ENCODE measurements at places on chromosomes 7 and 10. TPM values are rescaled to one million over a fixed set of nuclear protein-coding genes. Genes with fewer than 3 reads are reported as not detected.

- DNase-seq = no peak
Measured at GRCh38 chr7:21915140-21915539, 30.6 kb downstream of the CDCA7L start.

- DNase-seq = no peak
Measured at GRCh38 chr10:44575601-44576380, 190.9 kb upstream of the CXCL12 start.

The GJC3 gene
- total RNA-seq = 0.27 TPM

DNA sequence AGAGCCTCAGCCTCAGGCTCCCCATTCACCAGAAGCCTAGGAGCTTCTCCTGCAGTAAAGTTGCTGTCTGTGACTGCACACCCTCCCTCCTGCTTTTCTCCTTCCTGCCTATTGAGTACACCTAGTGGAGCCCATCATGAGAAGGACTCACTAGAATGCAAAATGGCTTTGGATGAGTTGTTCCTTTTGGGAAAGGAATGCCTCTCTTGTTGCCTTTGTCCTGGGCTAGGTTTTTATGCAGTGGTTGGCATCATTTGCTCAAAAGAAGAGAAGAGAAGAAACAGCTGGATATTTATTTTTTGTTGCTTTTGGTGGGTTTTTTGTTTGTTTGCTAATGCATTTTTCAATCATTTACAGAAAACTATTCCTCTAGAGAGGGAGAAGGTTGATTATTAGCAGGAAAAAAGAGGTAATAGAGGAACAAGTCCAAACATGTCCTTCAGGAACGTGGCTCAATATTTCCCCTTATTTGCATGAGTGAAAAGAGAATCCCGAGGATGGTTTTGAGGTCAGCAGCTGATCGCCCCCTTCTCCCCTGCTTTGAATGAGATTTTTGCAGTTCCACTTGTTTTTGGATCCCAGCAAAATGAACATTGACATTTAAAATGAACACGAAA is 369.9 kb upstream of the NRP1 start:
- DNase-seq = no peak

GRCh38 chr7:725223-726005 is 1.1 kb upstream of the DNAAF5 start:
- DNase-seq = no peak
